ENCODE measurements at places on chromosomes 5 and 9. TPM values are rescaled to one million over a fixed set of nuclear protein-coding genes. Genes with fewer than 3 reads are reported as not detected.

The PCDHGA1 gene
- 0.76 TPM for total RNA-seq

The POLE3 gene
- 44.7 TPM for total RNA-seq

The SLC36A3 gene
- 0.08 TPM for total RNA-seq

The MOB3B gene
- total RNA-seq: 8.0 TPM

The GALNT12 gene
- total RNA-seq: 3.7 TPM

- ATAC-seq: no peak
These were observed 52.4 kb downstream of the USP20 start for GRCh38 chr9:129887334-129888292.

DNA sequence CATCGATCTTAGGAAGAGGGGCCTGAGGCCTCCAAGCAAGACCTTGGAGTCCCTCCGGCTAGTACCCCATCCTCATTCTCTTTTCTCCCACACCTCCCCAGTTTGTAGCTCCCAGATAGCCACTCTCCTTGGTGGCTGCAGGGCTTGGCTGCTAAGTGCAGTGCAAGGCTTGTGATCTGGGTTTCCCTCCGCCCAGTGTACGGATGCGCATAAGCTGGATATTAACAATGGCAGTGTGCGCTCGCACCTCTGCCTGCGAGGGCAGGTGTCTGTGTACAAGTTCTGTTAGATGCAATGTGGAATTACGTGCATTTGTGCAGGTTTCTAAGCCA lies 71.0 kb upstream of the TBCA start:
- ATAC-seq: peak; percentile 10

DNA sequence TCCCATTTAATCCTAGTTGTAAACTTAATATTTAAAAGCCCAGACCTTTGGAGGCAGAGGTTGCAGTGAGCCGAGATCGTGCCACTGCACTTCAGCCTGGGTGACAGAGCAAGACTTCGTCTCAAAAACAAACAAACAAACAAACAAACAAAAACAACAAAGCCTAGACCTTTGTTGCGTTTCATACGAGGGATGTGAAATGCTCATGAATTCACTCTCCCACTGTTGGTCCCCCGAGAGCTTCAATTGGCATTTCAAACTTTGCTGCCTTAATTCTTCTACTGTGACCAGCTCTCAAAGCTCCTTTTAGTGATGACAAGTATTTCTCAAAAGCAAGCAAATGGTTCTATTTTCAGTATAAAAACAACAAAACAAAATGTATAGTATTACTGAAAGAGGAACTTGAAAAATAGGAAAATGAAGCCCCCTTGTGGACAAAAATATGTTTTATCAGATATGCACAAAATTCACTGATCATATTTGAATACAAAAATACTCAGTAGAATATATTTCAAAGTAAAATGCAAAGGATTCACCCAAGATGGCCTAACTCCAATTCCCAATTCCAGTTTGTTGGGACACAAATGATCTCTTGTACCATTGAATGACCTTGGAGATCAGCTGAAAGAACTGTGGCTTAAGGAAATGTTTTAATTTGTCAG lies 140.4 kb downstream of the ESM1 start:
- ATAC-seq: no peak

DNA sequence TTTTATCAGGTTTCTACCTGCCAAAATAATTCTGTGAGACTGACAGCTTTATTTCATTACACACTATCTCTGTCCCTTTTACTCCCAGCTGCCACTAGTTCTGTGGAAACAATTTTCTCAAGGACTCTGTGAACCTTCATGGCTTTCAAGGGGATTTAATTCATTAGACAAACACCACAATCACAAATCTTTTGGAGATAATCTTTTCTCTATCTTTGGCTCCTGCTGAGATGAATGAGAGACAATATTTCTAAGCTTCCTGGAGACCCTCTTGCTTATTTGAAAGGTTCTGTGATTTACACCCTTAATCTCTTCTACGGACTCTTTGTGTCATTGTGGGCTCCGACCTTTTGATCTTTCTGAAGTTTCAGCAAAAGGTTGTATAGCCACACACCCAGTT lies 222.6 kb downstream of the PRDM9 start:
- no peak for ATAC-seq

GRCh38 chr5:148952097-148952867 lies 110.6 kb downstream of the SH3TC2 start:
- ATAC-seq: no peak

All from motor neuron (in vitro differentiated cells).